ENCODE measurements at places on chromosomes 12 and 14. TPM values are rescaled to one million over a fixed set of nuclear protein-coding genes. Genes with fewer than 3 reads are reported as not detected.

GRCh38 chr12:132439333-132439904 is 50.5 kb upstream of the FBRSL1 start:
- no peak for DNase-seq
- no peaks in the 10 kb centered on the region for H3K36me3 ChIP-seq
- H3K27ac ChIP-seq = no peak overlapping the region
- peaks cover 4% of the 10 kb centered on the region for H3K27me3 ChIP-seq

GRCh38 chr12:113102811-113103210 is 32.8 kb downstream of the RASAL1 start:
- no peak for DNase-seq
- no peaks in the 10 kb centered on the region for H3K36me3 ChIP-seq
- no peak overlapping the region for H3K4me3 ChIP-seq
- H3K27ac ChIP-seq = no peak overlapping the region
- no peaks in the 10 kb centered on the region for H3K4me1 ChIP-seq
- peaks cover 8% of the 10 kb centered on the region for H3K27me3 ChIP-seq

DNA sequence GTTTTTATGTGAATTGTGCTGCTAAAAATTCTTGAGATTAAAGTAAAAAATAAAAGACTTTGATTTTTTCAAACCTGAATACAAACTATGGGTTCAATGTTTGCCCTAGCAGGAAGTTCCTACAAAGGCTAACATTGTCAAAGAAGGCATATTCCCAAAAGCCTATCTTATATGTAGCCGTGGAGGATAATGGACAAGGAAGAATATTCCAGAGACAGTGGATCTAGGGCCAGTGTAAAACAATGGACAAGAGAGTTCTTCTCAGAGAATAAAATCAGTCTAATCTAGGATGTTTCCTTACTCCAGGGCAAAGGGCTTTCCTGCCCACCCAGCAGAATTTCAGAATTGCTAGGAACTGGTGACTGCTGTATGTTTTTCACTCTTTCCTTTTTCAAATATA is 359.2 kb upstream of the ATP2B1 start:
- H3K4me3 ChIP-seq = no peak overlapping the region
- H3K27ac ChIP-seq = no peak overlapping the region
- no peaks in the 10 kb centered on the region for H3K27me3 ChIP-seq

GRCh38 chr14:101056446-101056845 is 152.9 kb upstream of the RTL1 start:
- no peaks in the 10 kb centered on the region for H3K27me3 ChIP-seq
- peak; percentile 10 for DNase-seq
- H3K36me3 ChIP-seq = no peaks in the 10 kb centered on the region
- H3K4me3 ChIP-seq = no peak overlapping the region

GRCh38 chr12:14913381-14913781 is 25.0 kb downstream of the ERP27 start:
- no peaks in the 10 kb centered on the region for H3K36me3 ChIP-seq
- peaks cover 12% of the 10 kb centered on the region for H3K4me1 ChIP-seq
- peak; percentile 69 for DNase-seq
- H3K27ac ChIP-seq = peak overlapping the region; percentile 29
- no peaks in the 10 kb centered on the region for H3K27me3 ChIP-seq

Gene CCDC196
- not detected for total RNA-seq

Gene ASPG
- total RNA-seq = 0.83 TPM

All from sigmoid colon (tissue), 7 donors.